ENCODE measurements at places on chromosomes 7 and 10. TPM values are rescaled to one million over a fixed set of nuclear protein-coding genes. Genes with fewer than 3 reads are reported as not detected.

EEPD1 gene
- 7.9 TPM for polyA plus RNA-seq

C7orf33 gene
- polyA plus RNA-seq, result not detected

SEC61G gene
- polyA plus RNA-seq, result 200 TPM

PHYH gene
- polyA plus RNA-seq, result 53.6 TPM

ATP6V1F gene
- polyA plus RNA-seq, result 241 TPM

SPDYE2 gene
- polyA plus RNA-seq, result 4.5 TPM

PNLIPRP2 gene
- not detected for polyA plus RNA-seq

GRCh38 chr10:12369982-12370381 is 20.6 kb downstream of the CAMK1D start:
- no peak for DNase-seq

DNA sequence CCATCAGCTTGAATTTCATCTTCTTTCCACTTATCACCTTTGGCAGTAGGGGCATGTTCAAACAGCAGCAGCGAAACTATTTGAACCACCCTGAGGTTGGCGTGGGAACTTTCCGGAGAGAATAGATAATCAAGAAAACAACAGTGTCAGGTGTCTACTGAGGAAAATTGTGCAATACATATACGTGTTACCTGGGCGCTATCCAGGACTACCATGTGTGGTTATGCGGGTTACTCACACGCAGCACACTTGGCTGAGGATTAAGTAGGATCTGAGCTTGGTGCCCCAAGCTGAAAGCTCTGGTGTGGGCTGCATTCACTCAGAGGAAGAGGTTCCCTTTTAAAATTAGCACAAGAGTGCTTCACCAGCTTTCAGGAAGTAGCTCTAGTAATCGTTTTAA is 8.8 kb upstream of the ABI1 start:
- no peak for DNase-seq

GRCh38 chr7:101367676-101368075 is 5.0 kb downstream of the COL26A1 start:
- DNase-seq, result no peak

DNA sequence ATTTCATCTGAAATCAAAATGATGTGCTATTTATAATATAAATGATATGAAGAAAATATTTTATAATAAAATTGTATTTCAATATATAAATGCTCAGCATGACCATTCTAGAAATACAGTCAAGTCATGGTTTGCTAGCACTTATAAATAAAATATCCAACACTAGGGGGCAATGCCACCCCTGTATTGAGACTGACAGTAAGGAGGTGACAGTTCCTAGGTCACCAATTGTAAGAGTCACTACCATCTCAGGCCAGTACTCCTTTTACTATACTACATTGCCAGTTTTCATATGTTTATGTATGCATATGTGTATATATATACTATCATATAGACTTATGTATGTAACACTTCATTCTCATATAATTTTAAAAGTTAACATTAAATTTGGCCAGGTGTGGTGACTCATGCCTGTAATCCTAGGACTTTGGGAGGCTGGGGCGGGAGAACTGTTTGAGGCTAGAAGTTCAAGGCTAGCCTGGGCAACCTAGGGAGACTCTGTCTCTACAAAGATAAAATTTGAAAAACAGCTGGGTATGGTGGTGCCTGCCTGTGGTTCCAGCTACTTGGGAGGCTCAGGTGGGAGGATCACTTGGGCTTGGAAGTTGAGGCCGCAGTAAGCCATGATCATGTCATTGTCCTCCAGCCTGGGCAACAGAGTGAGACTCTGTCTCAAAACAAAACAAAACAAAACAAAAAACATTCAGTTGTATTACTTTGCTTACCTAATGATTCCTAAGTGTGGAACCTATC is 2.4 kb upstream of the CNOT4 start:
- peak; percentile 4 for DNase-seq

DNA sequence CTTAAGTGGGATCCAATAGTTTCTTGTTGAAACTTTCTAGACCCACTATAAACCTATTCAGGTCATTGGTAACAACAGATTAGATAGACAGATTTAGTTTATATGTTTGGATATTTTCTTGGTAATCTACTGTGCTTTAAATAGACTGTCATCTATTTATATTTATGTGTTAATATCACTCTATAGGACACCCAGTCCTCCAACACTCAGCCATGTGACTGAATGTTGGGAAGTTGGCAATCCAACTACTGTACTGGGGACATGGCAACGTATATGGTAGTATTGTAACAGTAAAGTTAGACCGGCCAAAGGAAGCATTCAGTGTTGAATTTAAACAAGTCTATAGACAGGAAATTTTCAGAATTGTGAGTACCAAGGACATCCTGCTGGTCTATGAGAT is 42.6 kb upstream of the HECTD2 start:
- DNase-seq, result no peak

GRCh38 chr10:6445671-6446316 is 134.3 kb downstream of the PRKCQ start:
- DNase-seq, result no peak

- no peak for DNase-seq
These were observed 143.8 kb downstream of the HGF start for GRCh38 chr7:81626008-81626407.

- DNase-seq, result no peak
These were observed 4.5 kb upstream of the DNMBP start for GRCh38 chr10:100014071-100014762.

- no peak for DNase-seq
These were observed 102.1 kb upstream of the MDFIC start for GRCh38 chr7:114819616-114820362.

DNA sequence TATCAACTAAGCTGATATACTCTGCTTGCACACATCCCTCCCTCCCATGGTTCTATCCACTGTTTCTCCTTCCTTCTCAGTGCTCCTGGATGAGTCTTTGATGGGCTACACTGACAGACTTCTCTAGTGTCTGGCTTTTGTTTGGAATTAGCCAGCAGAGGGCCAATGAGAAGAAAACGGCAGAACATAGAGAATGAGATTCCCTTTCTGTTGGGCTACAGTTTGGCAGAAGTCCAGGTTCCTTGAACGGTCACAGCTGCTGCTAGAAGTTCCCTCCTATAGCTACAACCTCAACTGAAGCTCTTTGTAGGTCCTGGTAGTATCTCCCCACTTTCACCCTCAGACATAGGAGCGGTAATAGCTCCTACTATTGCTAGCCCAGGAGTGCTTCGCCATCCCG is 251.1 kb upstream of the LRRN3 start:
- peak; percentile 70 for DNase-seq

- DNase-seq, result no peak
These were observed 310.7 kb downstream of the CALN1 start for GRCh38 chr7:72101444-72101843.

- DNase-seq, result no peak
These were observed 1.5 kb upstream of the SAP25 start for GRCh38 chr7:100575206-100575631.

DNA sequence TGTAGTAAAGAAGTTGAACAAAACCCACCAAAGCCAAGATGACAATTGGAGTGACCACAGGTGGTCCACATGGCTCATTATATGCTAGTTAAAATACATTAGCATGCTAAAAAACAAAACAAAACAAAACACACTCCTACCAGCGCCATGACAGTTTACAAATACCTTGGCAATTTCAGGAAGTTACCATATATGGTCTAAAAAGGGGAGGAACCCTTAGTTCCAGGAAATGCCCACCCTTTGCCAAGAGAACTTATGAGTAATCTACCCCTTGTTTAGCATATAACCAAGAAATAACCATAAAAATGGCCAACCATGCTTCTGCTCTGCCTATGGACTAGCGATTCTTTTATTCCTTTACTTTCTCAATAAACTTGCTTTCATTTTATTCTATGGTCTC is 979.1 kb upstream of the POT1 start:
- no peak for DNase-seq

DNA sequence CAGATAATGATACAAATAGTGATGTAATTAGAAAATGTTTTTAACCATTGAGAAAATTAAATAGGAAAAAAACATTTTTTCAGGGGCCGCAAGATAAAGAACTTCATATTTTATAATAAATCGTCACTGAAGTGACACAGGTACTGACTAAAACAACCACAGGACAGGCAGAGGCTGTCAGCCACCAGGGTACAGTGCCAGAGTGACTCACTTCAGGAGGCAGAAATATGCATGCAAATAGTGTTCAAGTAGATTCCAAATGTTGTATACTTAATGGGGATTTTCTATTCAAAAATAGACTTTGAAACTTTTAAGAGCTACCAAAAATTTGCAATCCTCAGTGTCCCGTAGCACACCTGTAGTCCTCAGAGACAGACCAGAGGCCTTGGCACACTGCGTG is 68.6 kb downstream of the FRMPD2 start:
- DNase-seq, result no peak

- no peak for DNase-seq
These were observed 150.6 kb downstream of the SDK1 start for GRCh38 chr7:3451701-3452100.

DNA sequence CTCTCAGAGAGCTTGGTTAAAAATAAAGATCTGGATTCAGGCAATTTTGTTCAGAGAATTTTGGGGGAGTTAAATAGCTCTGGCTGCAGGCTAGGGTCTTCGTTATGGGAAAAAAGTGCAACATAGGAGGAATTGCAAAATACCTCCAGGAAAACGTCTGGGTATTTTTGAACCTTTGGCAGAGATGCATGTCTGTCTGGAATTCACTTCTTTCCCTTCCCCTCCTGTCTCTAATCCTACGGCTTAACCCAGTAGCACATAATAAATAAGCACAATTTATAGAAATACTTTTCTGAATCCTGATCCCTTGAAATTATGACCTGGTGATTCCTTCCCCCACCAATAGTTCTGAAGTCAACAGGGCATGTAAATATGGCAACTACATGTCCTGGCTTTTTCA is 19.3 kb upstream of the NUP205 start:
- DNase-seq, result no peak

DNA sequence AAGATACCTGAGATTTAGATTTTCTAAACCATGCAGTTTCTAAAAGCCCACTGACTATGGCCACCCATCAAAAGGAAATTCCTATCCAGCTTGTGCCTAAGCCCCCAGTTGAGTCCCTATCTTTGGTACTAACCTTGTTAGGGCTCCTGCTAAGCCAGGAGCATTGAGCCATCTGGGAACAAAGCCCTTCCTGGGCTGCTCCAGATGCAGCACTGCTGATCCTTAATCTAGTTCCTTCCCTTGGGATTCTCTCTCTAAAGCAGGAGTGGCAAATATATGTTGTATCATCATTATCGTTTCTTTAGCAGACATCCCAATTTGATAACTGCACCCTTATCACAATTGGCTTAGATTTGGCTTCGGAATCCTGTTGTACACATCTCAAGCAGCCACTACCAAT is 24.7 kb upstream of the PDLIM1 start:
- no peak for DNase-seq

DNA sequence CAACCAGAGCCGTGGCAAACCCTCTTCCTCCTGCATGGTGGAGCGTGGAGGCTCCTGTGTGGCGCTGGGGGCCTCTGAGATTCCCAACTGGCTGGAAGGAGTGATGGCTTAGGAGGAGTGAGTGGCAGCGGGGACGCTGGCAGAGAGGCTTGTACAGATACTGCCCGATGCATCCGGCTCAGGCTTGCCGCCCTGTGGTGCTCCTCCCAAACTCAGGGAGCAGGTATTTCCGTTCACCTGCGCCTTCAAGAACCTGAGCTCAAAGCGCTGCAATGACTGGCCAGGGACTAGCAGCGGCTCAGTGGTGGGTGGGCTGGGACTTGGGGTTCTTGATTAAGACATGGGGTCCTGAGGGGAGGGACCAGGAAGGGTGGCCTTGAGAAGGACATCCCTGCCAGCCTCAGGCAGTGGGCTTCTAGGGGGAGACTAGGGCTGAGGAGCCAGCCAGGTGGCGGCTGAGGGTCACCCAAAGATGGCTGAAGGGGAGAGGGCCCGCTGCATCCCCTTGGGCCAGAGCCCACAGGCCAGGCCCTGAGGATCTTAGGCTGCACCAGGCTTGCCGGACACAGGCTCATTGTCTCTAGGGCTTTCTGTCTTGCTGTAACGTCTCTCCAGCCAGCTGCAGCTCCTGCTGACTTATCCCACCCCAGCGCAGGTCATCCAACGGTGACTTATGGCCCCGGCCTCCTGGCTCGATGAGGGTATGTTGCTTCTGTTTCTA is 3.2 kb downstream of the ZNF775 start:
- DNase-seq, result no peak

GRCh38 chr10:17414484-17414883 is 39.9 kb downstream of the ST8SIA6 start:
- DNase-seq, result no peak

DNA sequence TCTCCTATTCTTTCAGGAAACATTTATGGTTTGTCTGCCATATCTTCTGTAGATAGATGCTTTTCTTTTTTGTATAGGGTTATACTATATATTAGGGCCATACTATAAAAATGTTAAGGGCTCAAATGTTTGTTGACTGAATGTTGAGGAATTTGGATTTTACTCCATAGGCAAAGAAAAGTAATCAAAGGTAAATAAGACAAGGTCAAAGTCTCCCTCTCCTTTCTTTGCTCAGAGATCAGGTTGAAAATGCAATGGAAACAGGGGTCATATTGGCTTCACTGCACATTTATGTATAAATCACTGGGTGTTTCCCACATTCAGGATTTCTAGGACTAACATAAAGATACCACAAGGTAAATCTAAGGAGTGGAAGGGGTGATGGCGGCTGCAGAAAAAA is 291.4 kb upstream of the FZD8 start:
- no peak for DNase-seq

- DNase-seq, result no peak
These were observed 75.0 kb downstream of the ELFN1 start for GRCh38 chr7:1745018-1745532.

DNA sequence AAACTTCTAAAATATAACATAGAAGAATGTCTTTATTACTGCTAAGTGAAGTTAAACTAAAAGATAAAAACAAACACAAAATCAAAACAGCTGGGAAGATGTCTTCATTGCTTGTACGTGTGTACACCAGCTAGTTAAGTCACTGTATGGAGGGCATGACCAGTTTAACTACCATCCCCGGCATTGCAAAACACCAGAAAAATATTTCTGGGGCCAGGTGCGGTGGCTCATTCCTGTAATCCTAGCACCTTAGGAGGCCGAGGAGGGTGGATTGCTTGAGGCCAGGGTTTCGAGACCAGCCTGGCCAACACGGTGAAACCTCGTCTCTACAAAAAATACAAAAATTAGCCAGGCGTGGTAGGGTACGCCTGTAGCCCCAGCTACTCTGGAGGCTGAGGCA is 19.2 kb upstream of the C7orf33 start:
- no peak for DNase-seq

- DNase-seq, result no peak
These were observed 980 bp downstream of the ADAM8 start for GRCh38 chr10:133275684-133276092.

- DNase-seq, result no peak
These were observed 16.4 kb downstream of the CARD11 start for GRCh38 chr7:3027005-3027845.

Measured in renal cortex interstitium (tissue), 15 donors.